ENCODE measurements at places on chromosomes 2 and 18.

DNA sequence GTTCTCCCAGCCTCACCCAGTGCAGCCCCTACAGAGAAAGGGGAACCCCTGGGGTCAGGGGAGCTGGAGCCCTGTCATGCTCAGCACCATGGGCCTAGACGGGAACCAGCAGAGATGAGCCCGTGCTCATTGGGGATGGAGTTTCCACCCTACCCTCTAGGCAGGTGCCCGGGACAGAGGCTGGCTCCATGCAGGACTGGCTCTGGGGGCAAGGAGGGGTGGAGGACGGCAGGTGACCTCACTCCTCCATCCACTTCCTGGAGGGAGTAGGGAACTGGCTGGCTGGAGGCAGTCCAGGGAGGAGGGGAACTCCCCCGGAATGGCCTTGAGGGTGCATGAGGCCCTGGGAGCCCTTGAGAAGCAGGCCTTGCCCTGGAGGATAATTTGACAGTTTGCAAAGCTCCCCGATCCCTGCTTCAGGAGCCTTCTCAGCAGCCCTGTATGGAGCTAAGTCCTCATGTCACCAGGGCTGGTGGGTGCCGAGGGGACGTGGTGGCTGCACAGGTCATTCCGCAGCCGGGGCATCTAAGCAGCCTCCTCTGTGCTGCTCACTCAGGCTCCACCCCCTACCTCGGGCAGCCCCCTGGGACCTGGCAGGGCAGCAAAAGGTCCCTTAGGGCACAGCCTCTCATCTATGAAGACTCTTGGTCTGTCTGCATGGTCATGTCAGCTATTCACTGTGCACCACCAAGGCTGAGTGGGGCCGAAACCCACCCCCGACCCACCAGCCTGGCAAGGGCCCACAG, 2.1 kb downstream of the NEURL3 start:
- no peak for DNase-seq

DNA sequence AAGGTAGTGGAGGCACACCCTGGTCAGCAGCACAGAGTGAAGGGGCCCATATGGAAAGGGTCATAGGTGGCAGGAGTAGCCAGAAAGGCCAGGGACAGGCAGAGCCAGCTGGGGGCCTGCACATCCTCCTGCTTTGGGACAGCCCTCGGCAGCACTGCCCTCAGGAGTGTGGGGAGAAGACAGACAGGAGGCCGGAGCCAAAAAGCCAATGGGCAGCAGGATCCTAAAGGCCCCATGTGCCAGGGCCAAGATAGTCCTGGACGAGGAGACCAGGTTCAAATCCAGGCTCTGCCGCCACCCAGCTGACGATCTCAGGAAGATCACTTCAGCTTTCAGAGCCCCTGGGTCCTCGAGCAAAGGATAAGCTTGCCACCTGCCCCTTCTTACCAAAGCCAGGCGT, 220.1 kb downstream of the TMEM163 start:
- no peak for DNase-seq

- DNase-seq, result no peak
Observed at GRCh38 chr2:205930209-205930608, 155.8 kb downstream of the INO80D start.

- no peak for DNase-seq
Observed at GRCh38 chr2:52340171-52340570, 1308.2 kb upstream of the NRXN1 start.

GRCh38 chr2:206798000-206798399, 32.6 kb downstream of the FASTKD2 start:
- no peak for DNase-seq

- DNase-seq, result no peak
Observed at GRCh38 chr2:129248198-129248597, 731.3 kb upstream of the RAB6C start.

- DNase-seq, result no peak
Observed at GRCh38 chr2:62569907-62570841, 64.2 kb upstream of the TMEM17 start.

Measured in DMS 273 treated with DMSO at 0.1 percent for 48 hours (cell line).